ENCODE measurements at places on chromosomes 1 and 21.
A peak's percentile ranks its signal among the peaks of the same experiment; 100 is the strongest.

DNA sequence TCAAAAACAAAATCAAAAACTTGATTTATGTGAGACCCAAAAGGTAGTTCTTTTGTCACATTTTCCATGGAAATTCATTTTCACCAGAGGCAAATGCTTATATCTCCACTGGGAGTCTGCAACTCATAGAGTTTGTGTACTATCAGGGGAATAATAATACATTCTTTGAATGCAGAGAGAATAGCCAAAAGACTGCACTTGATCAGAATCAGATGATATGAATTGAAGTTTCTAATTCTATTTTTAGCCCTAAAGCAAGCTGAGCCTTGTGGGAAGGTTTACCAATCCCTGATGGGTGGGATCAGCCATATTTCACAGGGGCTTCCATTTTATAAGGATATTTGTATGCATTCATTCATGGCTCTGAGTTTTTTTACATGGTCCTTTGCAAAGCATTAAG lies 49.6 kb downstream of the TSEN15 start:
- peak; percentile 11 for DNase-seq

DNA sequence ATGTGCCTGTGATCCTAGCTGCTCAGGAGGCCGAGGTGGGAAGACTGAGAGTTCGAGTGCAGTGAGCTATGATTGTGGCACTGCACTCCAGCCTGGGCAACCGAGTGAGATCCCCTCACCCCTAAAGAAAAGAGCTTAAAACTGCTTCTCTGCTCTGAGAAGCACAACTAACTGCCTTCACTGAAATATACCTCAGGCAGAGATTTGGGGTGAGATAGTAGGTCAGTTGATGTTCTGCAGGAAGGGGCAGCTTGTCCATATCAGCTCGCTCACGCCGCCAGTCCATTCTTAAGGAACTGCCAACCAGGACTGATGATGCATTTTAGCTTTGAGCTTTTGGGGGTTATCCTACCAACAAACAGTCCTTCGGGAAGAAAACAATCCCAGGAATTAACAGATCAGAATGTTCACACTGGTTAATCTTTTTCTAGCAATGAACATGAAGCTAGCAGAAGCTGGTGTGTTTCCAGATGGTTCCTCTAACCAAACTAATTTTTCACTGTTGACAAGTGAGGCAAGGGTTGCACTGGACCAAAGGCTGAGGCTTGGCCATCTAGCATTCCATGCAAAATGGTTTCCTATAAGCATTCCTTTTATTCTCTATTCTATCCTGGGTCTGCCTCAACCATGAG lies 31.6 kb downstream of the LHX4 start:
- no peak for DNase-seq

GRCh38 chr1:157460381-157460780 lies 91.9 kb downstream of the FCRL5 start:
- no peak for DNase-seq

- no peak for DNase-seq
These were observed 345.1 kb downstream of the HHIPL2 start for GRCh38 chr1:222202831-222203230.

GRCh38 chr1:100860397-100860991 lies 34.1 kb downstream of the EXTL2 start:
- no peak for DNase-seq

DNA sequence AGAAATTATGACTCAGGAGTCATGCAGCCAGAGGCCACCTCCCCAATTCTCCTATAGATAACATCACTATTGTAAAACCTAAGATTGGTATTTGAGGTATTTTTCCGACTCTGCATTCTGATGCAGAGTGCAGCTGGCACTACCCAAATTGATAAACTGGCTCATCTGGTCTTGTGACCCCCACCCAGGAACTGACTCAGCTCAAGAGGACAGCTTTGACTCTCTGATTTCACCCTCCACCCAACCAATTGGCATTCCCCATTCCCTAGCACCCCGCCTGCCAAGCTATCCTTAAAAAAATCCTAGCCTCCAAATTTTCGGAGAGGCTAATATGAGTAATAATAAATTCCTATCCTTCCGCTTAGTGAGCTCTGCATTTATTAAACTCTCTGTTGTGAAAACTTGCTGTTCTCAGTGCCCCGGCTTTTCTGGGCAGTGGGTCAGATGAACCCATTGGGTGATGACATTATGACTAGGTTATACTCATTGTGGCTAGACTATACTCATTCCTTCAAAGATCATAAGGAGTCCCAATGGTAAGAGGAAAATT lies 39.4 kb upstream of the EPS15 start:
- DNase-seq, result peak; percentile 67

DNA sequence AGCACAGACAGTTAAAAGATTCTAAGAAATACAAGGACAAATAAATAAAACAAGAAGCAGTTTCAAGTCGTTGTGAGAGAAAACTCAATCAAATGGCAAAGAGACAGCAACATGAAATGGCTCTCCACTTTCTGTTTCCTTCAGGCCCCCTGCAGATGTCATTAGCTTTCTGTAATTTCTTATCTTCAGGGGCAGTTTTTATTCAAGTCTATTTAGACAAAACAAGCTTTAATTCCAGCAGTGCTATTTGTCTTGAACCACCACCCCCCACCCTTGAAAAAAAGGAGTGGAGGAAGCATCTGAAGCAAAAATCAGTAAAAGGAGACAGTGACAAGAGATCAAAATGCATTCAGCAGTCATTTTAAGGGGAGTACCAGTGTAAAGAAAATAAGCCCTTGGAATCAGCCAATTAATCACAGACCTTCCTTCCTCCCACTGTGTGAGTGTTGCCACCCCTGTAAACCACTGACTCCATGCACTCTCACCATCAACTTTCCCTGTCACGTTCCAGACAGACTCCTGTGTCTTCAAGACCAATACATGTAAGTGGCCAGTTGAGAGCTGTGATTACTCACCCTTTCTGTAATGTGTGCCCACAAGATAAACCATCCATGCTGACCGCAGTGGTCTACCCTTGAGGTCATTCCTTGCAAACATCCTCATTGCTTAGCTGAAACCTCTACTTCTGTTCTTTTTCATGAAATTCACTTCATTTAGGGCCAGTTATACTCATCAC lies 136.1 kb upstream of the HOOK1 start:
- DNase-seq, result peak; percentile 75

DNA sequence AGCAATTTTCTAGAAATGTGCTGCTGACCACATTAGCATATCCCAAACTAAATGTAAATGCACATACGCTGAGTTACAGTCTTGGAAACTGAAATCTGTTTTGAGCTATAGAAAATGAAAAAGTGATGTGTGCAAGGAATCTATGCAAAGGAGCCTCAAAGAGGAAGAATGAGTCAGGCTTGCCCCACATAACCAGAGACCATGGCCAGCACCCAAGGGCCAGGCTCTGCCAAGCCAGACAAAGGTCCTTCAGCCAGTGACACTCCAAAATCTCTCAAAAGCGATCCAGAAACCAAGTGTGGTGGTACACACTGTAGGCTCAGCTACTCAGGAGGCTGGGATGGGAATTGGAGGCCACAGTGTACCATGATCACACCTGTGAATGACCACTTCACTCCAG lies 195.2 kb downstream of the TOMM20 start:
- peak; percentile 75 for DNase-seq

GRCh38 chr1:215600258-215600792 lies 33.2 kb downstream of the KCTD3 start:
- no peak for DNase-seq

GRCh38 chr1:31505911-31506497 lies 70.3 kb upstream of the TINAGL1 start:
- peak; percentile 72 for DNase-seq

GRCh38 chr1:158681606-158682005 lies 4.9 kb downstream of the SPTA1 start:
- no peak for DNase-seq

DNA sequence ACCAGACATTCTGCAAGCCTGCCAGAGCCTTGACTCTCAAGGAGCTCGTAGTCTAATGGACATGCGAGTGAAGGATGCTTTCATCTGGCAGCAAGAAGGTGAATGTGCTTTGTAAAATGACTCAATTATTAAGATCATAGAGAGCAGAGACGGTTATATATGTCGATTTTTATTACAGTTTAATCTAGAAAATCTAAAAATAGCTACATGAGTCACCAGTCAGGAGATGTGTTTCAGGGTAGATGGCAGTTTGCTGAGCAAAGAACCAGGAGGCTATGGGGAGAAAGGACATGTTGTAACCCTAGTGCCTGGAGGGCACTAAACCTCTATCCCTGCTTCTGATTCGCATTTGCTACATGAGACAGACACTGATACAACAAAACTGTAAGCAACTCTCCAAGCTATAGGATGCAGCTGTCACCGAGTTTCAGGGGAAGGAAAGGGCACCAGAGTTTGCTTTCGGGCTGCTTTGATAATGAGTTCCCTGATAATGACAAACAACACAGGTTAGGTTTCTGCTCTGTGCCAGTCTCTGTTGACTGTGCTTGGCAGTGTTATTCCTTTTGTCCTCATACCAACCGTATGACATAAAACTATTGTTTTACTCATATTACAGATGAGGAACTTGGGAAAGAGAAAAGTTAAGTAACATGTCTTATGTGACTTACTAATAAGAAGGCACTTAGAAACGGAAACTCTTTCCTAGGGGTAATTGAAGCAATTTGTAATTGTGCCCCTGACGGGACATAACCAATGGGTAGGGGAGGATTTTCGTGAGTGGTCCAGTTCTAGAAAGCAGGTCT lies 43.2 kb downstream of the C1orf198 start:
- peak; percentile 73 for DNase-seq

GRCh38 chr1:220330265-220330664 lies 58.0 kb upstream of the RAB3GAP2 start:
- no peak for DNase-seq

DNA sequence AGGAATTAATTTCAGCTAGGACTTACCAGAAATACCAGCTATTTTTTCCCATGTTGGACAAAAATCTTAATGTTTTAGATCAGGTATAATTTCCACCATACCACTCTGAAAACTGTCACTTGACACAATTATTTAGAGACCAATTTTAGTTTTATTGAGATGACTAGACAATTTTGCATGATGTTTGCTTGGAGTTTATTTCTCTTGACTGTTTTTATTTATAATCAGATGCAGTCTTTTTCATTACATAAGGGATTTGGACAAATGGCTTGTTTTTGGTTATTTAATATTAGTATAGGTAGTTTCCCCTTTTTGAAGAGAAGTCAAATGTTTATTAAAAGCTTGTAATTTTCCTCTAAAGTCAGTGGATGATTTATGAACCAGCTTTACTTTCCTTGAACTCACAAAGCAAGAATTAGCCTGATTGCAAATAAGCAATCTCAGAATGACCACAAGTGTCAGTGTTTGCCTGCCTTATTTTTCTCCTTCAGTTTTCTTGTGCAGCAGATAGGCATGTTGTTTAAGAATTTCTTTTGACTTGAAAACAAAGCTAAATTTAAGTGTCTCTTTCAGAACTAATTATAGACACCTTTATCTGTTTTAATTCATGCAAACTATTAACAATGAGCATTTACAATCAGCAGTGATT lies 3.8 kb upstream of the B3GALT2 start:
- peak; percentile 37 for DNase-seq

DNA sequence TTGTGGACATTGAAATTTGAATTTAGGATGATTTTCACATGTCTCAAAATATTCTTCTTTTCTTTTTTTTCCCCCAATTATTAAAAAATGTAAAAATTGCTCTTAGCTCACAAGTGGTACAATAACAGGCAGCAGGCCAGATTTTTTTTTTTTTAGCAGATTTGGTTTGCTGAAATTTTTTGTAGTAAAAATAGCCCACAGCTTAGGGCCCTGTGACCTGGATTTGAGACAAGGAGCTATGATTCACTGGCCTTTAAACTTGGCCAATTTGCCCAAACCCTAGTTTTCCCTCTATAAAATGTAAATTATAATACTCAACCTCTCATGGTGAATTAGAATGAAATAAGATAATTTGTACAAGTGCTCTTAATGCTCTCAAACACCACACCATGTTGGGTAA lies 253.8 kb downstream of the DYRK1A start:
- no peak for DNase-seq

- DNase-seq, result no peak
These were observed 48.9 kb downstream of the LPAR3 start for GRCh38 chr1:84844094-84844493.

- no peak for DNase-seq
These were observed 44.3 kb upstream of the ERRFI1 start for GRCh38 chr1:8070381-8070811.

DNA sequence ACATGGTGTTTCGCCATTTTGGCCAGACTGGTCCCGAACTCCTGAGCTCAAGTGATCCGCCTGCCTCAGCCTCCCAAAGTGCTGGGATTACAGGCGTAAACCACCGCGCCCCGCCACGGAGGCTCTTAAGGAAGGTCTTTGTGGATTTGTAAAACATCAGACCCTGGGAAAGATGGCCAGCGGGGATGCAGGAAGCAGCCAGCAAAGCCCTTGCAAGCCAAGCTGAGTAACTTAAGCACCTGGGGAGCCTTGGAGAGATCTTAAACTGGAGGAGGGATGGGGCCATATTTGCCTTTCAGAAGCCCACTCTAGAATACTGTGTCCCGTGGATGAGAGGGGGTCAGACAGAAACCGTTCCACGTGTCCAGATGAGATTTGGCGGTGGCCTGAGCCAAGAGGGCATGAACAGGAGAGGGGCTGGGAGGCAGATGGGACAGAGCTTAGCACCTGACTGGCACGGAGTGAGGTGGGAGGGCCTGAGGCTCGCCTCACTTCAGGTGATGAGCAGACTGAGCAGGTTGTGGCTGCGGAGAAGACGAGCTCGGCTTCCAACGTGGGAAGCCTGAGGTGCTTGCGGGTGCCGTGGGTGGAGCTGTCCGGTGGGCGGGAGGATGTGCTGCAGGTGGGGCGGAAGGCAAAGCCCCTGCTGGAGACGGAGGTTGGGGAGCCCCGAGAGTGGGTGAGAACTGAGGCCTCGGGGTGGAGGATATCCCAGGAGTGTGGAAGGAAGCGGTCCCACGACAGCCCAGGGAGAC lies 11.7 kb downstream of the C1orf216 start:
- no peak for DNase-seq

DNA sequence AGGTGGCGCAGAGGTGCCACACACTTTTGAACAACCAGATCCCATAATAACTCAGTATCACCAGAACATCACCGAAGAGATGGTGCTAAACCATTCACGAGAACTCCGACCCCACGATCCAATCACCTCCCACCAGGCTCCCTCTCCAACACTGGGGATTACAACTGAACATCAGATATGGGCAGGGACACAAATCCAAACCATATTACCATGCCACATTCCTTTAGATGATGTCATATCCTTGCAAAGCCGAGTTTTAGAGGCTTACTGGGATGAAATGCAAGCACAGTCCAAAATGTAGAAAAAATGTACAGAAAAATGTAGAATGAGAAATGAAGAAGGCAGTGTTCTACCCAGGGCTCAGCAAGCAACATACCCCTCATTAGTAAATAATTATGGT lies 64.7 kb downstream of the SGIP1 start:
- peak; percentile 63 for DNase-seq

GRCh38 chr1:199696225-199696624 lies 331.3 kb upstream of the NR5A2 start:
- DNase-seq, result no peak

DNA sequence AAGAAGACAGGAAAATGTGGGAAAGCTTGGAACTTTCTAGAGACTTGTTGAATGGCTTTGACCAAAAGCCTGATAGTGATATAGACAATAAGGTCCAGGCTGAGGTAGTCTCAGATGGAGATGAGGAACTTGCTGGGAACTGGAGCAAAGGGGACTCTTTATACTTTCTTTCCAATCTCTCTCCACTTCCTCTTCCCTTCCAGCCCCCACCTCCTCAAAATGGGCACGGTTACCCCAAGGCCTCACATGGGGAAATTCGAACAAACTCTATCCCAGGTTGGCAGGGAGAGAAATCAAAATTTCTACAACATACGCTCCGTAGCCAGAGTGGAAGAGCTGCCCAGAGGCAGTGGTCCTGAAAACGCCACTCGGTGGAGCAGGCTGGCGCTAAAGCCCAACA lies 15.2 kb downstream of the PPT1 start:
- DNase-seq, result no peak

All from GM03348 (cell line).